ENCODE measurements at places on chromosomes 16 and 17. TPM values are rescaled to one million over a fixed set of nuclear protein-coding genes. Genes with fewer than 3 reads are reported as not detected.

DNA sequence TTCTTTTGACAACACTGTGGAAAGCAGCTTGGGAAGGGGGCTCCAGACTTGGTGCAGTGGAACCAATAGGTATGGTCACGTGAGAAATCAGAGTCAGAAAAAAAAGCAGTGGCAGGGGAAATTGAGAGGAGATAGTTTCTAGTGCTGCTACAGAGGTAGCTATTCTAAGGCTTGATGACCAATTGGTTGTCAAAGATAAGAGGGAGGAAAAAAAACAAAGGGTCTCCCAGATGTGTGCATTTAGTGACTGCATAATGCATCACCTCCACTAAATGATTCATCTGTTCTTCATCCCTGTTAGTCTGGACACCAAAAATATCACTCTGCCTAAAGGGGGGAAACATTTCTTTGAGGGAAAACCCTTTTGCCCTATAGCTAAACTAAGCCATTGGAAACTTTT, 56.5 kb downstream of the PIGL start:
- peak; percentile 86 for DNase-seq

GRCh38 chr17:8913091-8913490, 45.6 kb upstream of the PIK3R6 start:
- DNase-seq: no peak

- DNase-seq: peak; percentile 47
Observed at GRCh38 chr16:73143576-73144422, 95.9 kb upstream of the ZFHX3 start.

- no peak for DNase-seq
Observed at GRCh38 chr16:1639282-1639681, 27.1 kb downstream of the CRAMP1 start.

GRCh38 chr16:69217433-69217832, 30.5 kb downstream of the SNTB2 start:
- peak; percentile 78 for DNase-seq

GRCh38 chr16:1845985-1846384, 19.0 kb downstream of the FAHD1 start:
- DNase-seq: no peak

DNA sequence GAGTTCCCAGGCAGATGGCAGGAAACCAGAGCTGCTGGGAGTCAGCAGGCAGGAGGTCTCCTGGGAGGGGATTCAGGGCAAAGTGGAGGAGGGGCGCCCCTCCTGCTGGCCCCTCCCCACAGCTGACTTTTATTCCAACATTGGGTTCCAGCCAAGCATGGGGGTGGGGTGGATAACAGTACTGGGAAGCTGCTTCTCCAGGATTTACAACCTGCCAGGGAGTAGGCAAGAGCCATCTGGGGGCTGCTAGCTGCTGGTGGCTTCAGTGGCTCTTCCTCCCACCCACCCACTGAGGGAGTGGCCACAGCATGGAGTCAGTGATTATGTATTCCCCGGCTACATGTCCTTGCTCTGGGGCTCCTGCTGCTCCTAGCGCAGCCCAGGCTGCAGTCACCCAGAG, 36.8 kb downstream of the TMEM132E start:
- DNase-seq: no peak

GRCh38 chr17:44331249-44331760, 6.7 kb upstream of the SLC25A39 start:
- DNase-seq: peak; percentile 38

Gene SOST
- not detected for total RNA-seq

Gene ZNF778
- total RNA-seq: 9.4 TPM

Gene CDRT15
- total RNA-seq: not detected

Gene LRRC36
- total RNA-seq: 0.51 TPM

Gene SLFN14
- total RNA-seq: not detected

Gene SLFN13
- total RNA-seq: 2.1 TPM
